Bronchial epithelial cell (primary cell): ENCODE measurements at places on chromosomes 1 and 21.

DNA sequence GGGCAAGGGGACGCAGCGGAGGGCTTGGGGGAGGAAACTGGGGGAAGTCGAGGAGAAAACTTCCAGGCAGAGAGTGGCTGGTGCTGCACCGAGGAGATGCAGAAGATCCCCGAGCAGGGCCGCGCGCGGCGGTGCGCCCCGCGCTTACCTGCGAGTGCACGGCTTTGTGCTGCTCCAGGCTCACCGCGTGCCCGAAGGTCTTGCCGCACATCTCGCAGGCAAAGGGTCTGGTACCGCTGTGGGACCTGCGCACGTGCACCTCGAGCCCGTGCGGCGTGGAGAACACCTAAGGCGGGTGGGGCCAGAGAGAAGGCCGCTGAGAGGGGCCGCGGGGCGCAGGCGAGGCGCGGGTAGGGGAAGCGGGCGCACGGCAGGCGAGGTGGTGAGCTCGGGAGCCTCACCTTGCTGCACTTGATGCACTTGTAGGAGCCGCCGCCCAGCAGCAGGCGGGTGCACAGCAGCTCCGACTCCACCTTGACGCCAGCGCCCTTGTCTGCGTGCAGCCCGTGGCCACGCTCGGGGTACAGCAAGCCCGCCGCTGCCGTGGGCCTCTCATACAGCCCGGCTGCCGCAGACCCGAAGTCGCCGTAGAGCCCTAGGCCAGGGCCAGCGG lies 6.4 kb downstream of the GFI1 start:
- DNase-seq: no peak

- DNase-seq: peak; percentile 93
Measured at GRCh38 chr1:156114101-156114918, at the start of gene LMNA. TSS of gene LMNA (plus strand) at chr1:156114711. CDS start at chr1:156114919, 208 bp downstream.

DNA sequence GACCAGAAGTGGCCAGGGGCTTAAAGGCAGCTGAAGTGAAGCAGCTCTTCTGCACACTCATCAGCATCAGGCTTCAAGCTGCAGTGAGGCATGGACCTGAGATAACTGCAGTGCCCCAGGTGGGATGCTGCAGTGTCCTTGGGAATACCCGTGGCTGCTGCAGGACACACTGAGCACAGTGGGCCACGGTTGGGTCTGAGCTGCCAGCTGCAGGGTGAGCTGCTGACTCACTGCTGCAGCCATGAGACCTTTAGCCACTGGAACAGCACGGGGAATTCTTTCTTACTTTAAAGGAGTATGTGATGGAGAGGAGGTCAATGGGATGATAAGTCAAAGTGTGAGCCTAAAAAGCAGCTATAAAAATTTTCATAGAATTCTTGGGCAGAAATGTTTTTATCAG lies 102.1 kb downstream of the XCL2 start:
- no peak for DNase-seq

DNA sequence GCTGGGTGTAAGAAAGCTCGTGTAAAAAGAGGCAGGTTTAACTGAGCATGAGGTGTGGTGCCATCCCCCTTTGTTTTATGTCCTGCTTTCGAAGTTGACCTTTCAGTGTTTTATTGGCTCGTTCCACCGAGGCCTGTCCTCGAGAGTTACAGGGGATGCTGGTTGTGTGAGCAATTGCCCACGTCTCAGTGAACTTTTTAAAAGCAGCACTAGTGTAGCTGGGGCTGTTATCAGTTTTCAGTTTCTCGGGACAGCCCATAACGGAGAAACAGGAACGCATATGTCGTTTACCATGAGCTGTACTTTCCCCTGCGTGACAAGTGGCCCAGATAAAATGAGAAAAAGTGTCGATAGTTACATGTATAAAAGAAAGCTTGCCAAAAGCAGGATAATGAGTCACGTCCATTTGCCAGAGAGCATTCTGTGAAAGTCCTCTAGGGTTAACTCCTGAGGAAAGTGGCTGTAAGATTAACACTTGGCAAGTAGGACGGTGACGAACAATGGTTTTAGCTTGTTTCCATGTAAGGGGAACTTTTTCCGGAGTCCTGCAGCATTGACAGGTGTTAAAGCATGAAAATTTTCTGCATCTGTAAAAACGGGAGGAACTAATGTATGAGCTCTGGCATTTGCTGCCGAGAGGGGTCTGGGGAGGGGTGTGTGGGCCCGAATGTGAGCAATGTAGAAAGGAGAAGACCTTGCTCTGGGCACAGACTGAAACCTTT lies 7.8 kb upstream of the LRRC47 start:
- no peak for DNase-seq

DNA sequence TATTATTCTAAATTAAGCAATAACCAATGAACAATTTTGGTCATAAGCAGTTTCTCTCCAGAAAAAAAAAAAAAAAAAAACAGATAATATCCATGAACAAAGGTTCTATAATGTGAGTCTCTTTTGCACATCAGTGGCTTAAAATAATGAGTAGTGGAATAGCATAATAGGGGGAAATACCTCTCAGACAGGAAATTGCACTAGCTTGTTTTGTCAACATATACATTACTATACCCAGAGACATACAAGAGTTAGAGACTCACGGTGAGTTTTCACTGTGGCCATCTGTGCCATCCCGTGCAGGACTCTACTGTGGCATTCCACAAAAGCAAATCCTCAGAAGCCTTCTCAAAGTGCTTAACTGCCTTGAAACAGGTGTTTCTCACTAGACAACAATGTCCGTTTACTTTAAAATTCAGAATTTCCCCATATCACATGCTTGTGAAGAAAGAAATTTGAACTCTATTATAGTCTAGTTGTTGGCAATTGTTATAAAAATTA lies 697.9 kb downstream of the USP25 start:
- peak; percentile 35 for DNase-seq

DNA sequence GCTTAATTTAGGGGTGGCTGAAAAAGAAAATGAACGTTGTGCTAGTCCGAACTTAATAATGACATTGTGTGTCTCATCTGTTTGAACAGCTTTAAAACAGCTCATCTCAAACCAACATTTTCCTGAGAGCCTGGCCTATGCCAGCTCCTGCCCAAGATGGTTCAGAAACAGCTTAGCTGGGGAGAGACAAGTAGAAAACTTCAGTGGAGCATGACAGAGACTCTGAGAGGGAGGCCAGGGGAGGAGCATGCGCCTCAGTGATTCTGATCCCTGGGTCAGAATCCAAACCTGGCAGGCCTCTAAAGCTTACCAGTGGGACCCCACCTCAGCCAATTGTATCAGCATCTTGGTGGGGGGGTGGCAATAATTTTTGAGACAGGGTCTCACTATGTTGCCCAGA lies 99.3 kb downstream of the TAS1R2 start:
- DNase-seq: no peak

DNA sequence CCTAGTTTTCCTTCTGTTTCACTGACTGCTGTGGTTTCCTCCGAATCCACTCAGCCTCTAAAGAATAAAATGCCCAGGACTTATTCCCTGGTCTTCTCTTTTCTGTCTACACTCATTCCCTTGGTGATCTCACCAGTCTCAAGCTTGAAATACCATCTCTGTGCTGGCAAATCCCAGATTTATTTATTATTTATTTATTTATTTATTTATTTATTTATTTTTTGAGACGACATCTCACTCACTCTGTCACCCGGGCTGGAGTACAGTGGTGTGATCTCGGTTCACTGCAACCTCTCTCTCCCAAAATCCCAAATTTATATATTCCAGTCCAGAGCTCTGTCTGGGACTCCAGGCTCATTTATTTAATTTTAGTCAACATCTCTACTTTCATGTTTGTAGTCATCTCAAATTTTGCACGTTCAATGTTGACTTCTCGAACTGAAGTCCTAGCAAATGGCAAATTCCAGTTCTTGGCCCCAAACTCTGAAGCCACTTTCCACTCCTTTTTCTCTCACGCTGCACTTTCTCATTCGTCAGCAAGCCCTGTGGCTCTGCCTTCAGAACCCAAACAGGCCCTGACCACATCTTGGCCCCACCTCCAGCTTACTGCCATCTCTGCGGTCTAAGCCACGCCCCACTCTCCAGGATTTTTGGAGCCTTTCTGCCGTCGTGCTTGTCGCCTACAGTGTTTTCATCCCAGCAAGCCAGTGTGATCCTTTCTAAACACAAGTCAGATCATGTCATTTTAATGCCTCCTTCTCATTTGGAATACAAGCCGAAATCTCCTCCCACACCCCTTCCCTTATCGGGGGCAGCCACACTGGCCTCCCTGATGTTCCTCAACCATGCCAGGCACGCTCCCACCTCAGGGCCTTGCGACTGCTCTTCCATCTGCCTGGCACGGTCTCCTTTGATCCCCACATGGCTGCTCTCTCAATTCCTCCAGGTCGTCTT lies 14.2 kb upstream of the TENT5B start:
- peak; percentile 75 for DNase-seq

- DNase-seq: no peak
Measured at GRCh38 chr1:97827887-97828286, 92.9 kb downstream of the DPYD start.
